COLO829 (cell line): ENCODE measurements at places on chromosomes 5 and 9.

- DNase-seq, result no peak
Observed at GRCh38 chr9:90774682-90775081, 26.9 kb upstream of the SYK start.

DNA sequence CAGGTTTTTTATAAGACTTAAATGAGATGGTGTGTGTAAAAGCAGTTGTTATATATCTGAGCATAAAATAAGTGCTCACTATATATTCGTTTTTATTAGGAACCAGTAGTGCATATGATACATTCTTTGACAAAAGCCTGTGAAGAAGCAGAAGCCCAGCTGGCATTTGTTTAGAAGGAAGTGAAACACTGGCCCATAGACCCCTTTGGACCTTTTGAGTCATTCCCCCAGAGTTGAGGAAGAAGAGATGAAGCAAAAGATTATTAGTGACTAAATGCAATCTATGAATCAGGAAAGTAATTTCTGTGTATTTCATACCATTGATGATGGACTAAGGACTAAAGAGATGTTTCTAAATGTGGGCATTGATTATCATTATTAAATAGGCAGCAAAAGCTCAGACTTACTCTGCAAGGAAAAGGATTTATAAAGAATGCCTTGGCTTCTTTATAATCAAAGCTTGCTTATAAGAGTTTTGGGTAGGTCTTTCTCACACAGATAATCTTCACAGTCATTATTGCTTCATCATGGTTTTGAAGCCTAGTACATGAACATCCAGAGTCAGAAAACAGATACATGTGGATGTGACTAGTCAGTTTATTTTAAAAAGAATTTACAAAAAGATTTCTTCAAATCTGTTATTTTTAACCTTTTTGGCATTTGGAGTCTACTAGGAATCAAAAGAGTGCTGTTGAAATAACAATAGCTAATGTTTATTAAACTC is 16.9 kb upstream of the FER start:
- no peak for DNase-seq

- DNase-seq, result no peak
Observed at GRCh38 chr5:133241179-133242092, 189.6 kb downstream of the HSPA4 start.

- DNase-seq, result no peak
Observed at GRCh38 chr5:32071351-32071944, 102.7 kb downstream of the GOLPH3 start.

DNA sequence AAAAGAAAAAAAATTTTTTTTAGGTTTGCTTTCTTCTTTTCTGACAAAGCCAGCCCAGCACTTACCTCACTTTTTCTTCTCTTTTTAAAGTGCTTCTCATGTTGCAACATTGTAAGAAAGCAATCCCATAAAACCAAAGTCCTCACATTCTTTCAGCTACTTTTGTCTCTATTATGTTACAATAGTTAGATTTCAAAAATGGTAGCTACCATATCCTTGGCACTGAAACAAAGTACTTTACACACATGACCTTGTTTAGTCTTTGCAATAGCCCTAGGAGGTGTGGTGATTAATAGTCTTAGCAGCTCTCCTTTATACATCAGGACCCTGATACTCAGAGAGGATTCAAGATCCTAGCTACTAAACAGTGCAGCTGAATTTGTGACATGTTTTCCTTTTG is 23.5 kb upstream of the CARTPT start:
- no peak for DNase-seq

DNA sequence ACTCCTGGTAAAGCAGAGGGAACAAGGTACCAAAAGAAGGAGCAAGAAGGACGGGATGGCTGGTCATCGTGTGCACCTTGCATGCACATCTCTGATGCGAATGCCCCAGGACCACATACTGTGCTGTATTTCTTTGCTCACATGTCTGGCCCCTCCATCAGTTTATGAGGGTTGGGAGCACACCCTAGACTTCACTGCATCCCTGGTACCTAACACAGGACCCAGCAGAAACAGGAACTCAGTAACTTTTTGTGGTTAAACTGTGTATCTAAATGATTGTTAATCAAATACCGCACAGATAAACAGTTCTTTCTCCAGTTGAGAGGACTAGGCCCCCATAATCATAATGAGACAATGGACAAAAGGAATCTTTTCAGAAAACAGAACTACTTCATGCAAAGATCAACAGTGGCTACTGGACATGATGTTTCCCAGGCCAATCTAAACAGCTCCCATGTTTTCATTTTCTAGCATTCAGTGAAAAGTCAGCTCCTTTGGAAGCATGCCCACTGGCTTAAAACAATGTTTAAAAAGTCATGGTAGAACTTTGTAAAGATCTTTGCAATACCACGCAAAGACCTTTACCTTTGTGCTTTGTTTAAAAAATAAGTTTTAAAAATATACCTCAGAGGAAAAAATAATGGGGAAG is 55.5 kb upstream of the IFNK start:
- DNase-seq, result no peak

DNA sequence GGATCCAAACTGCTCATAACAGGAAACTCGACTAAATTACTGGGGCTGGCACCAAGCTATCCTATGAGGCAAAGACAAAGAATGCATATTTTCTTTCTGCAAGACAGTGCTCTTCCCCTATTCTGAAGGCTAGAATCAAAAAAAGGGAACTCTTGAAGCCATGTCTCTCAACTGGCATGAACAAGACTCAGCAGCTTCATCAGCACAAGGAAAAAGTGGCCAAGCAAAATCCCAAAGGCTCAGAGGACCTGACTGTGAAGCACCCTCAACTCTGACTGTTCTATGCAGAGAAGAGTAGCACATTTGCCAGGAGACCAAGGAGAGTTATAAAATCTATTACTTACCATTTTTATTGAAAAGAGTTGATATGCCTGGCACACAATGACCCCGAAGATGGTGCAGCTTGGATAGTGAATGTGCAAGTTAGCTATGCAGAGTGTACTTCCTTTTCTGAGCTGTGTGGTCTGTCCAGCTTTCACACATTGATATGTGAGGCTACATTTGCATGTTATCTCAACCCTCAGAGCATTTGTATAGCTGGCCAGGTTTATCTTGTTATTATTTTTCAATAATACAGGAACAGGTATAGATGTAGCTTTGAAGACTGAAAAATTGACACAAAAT is 51.0 kb upstream of the FYB1 start:
- no peak for DNase-seq

GRCh38 chr9:7794196-7794595 is 5.4 kb downstream of the DMAC1 start:
- no peak for DNase-seq

DNA sequence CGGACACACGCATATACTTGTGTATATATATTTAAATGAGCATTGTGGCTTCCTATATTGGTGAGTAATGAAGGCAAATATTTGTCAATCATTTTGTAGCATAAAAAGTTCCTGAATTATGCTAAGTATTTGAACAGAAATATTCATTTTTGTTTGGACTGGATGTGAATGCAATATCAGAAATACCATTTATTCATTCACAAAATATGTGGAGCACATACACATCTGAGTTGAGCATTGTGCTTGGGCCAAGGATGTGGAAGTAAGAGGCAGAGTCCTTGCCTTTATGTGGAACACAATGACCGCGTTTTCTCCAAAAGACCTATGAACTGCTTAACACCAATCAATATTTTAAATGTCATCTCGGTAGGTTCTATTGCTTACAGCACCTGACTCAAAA is 1086.5 kb downstream of the NR2F1-AS1 start:
- no peak for DNase-seq

DNA sequence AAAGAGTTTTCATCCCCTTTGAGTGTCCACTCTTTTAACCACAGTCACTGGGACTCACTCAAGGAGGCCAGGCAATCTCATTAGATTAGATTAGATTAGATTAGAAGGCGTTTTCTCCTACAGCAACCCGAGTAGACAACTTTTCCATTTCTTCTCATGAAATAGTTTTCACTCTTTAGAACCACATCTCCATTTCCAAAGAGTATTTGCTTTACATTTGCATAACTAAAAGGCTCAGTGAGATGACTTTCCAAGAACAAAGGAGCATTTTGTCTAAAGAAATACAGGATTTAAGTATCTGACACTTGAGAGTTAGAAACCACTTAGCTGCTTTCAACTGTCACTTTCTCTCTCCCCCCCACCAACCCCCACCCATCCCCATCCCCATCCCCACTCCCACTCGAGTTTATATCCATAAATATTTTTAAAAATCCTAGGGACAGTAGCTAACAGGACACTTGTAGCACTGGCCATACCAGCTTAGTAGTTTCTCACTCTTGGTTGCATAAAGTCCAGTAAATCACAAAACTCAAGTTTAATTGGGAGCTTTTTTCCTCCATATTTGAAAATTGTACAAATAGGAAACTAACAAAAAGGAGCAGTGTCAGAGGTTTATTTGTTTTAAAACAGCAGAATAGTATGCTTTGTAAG is 2202.9 kb upstream of the WWC1 start:
- DNase-seq, result no peak

DNA sequence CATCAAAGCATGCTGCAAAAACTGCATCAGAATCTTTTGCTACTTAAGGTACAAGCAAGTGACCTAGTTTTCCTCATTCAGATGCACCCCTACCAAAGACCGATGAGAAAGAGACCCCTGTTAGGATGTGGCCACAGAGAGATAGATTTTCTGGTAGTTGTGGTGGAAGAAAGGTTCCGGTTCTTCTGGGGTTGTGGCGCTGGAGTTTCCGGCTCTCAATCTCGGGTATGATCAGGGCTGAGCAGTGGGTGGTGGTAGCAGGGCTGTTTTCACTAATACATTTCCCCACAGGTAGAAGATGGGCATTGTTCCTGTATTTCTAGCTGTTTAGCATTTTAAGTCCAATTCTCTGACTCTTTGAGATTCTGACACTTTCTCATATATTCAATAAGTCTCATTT is 58.4 kb downstream of the PCSK1 start:
- no peak for DNase-seq

GRCh38 chr5:157993986-157994691 is 135.2 kb upstream of the CLINT1 start:
- no peak for DNase-seq

GRCh38 chr9:93107825-93108161 is 11.8 kb downstream of the CARD19 start:
- no peak for DNase-seq

DNA sequence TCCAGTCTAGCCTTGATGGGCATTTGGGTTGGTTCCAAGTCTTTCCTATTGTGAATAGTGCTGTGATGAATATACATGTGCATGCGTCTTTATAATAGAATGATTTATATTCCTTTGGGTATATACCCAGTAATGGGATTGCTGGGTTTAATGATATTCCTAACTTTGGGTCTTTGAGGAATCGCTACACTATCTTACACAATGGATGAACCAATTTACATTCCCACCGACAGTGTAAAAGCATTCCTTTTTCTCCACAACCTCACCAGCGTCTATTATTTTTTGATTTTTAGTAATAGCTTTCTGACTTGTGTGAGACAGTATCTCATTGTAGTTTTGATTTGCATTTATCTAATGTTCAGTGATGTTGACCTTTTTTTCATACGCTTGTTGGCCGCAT is 1040.1 kb downstream of the MAT2B start:
- DNase-seq, result no peak

- DNase-seq, result no peak
Observed at GRCh38 chr9:130144703-130145102, 27.5 kb upstream of the NCS1 start.

DNA sequence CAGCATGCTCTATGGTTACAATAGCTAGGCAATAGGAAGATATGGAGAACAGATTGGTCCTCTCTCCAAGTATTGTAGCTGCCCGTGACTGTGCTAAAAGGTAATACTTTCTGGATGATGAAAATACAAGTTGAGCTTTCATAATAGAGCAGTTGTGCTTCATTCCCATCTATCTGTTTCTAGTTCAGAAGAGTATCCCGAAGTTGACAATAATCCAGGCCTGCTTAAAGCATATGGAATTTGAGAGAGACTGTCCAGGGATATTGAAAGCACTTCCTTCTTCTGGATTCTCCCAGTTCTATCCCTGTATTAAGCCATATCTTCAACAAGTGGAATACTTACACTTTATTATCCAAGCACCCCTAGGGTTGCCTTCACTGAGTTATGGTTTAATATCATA is 350.4 kb downstream of the EFNA5 start:
- DNase-seq, result no peak

DNA sequence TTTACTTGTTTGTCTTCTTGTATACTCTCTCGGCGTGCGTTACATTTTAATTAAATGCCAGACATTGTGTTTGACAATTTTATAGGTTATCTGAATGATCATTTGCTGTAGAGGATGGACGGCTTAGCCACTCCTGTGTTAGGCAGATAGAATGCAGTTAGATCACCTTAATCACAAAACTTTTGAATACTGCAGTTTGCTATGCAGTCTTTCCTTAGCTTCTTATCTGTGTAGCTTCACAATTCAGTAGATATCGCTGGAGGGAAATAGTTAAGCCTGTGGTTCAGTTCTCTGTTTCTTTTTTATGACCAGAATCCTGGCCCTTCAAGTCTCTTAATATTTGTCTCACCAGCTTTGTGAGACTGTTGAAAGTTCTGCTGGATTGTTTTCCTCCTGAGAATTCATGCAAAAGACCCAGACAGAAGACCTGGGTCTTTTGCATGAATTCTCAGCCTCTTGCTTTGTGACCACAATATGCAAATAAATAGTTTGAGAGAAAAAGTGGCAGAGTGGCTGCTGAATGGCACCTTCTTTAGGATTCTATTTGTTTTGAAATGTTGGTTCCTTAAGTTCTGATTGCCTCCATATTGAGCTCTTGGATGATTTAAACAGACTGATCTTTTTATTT is 40.2 kb downstream of the RASA1 start:
- no peak for DNase-seq

- DNase-seq, result no peak
Observed at GRCh38 chr9:110128664-110129329, 79.2 kb downstream of the C9orf152 start.

DNA sequence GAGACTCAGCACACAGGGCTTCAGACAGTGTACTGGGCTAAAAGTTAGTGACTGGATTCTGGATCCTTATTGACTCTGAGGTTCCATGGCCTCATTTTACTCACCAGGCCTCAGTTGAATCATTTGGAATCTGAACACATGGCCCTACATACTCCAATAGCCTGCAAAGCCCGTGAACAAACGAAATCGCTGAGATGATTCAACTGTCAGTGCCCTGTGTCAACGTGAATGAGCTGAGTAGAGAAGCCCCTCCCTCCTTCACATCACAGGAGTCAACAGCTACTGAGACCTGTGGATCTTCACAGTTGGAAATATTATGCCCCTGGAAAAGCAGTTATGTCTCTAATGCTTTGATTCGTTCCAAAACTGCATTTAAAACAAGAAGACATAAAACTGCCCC is 429.3 kb downstream of the GADD45G start:
- no peak for DNase-seq

GRCh38 chr5:103840600-103840999 is 278.0 kb upstream of the NUDT12 start:
- DNase-seq, result no peak
